ENCODE measurements at places on chromosomes 13 and 19.

DNA sequence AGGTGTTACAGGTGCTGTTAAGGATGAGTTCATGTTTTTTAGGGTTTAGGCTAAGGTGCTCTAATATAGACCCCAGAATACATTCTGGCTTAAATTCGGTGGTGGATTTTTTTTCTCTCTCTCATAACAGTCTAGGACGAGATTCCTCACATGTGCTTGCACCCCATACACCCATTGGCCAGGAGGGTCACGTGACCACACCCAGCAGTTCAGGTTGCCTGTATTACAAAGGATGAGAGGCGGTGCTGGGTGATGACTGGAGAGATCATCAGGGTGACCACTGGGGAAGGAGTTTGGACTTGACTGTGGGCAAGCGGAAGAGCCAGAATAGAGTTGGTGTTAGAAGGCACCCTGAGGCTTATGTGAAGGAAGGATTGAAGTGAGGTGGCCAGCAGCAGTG lies 27.7 kb downstream of the PPP2R1A start:
- no peak for DNase-seq

DNA sequence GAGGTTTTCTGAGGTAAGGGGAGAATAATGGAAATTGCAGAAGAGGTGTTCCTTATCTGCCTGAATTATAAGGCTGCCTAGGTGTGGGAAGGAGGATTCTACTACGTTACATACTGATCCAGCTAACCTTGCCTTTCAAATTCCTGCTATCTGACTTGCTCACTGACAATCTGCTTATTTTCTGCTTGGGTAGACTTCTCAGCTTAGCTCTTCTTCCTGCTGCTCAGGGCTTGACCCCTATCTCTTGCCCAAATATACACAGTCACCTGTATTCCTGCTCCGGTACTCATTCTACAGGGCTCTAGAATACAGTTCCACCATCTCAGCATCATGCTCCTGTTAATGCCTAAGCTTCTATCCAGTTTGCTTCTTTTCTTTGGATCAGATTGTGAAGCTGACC lies 1607.6 kb downstream of the OLFM4 start:
- DNase-seq = no peak

DNA sequence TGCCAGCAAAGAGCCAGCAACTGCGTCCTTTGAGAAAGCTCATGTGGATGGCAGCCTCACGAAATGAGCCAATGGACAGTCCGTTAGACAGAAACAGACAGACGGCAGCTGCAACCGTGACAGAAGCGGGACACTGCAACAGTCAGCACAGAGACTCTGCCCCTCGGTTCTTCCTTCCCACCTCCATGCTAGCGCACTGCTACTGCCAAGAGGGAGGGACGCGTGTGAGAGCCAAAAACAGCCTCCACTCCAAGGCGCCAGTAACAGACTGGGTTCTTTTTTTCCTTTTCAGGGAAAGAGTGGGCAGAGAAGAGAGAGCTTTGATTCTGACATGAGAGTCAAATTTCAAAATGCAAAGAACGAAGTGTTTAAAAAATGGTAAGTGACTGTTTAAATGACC lies 77.5 kb downstream of the SERP2 start:
- DNase-seq = no peak

GRCh38 chr13:44876782-44877324 lies 112.4 kb downstream of the NUFIP1 start:
- DNase-seq = no peak

GRCh38 chr19:34276614-34277013 lies 22.3 kb downstream of the GARRE1 start:
- DNase-seq = no peak

GRCh38 chr13:67726979-67727378 lies 496.8 kb upstream of the PCDH9 start:
- DNase-seq = no peak

DNA sequence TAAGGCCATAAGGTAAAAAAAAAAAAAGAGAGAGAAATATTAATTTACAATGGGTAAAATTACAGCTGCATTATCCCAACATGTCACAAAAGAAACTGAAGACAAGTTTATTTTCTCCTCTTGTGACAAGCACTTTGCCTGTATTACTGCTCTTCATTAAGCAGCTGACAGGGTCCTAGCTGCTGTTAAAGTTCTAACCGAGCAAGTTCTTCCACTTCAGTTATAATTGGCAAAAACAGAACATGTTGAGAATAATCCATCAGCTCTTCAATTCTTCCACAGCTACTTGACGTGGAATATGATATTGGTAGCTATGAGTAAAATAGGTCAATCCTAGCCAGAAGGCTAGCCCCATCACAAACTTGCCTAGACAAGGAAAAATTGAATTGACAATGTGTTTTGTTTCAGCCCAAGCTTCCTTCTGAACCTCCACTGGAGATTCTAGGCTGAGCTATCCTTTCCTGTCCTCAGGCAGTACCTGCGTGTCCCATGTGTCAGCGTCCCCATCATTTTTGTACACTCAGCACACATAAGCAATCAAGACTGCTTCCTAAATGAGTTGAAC lies 32.2 kb upstream of the DOCK9 start:
- no peak for DNase-seq

DNA sequence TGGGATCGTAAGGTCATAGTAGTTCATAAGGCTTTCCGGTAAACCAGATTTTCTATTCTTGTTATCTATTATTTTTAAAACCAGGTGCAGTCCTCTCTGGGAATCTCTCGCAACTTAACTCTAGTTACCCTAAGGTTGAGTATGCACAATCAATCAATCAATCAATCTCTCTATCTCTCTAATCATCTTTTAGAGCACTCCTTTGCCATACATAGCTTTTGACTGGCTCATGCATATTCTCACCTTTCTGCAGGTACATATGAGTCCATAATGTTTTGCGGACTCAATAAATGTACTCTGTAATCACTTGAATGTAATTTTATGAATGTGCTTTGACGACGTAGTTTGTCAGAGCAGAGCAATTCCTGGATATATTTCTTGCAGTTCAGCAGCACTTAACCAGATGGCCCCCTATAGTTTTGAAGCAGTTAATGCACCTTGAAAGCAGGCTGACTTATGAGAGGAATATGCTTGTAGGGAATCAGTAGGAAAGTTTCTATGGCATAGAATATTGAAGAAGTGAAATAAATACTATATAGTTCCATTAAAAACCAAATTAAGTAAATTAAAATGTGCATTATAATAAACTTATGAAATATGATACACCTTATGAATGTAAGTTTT lies 524.7 kb downstream of the GPC5 start:
- no peak for DNase-seq

- no peak for DNase-seq
Observed at GRCh38 chr19:7628589-7629311, 595 bp downstream of the XAB2 start.

GRCh38 chr13:58165617-58166016 lies 534.1 kb downstream of the PCDH17 start:
- no peak for DNase-seq

DNA sequence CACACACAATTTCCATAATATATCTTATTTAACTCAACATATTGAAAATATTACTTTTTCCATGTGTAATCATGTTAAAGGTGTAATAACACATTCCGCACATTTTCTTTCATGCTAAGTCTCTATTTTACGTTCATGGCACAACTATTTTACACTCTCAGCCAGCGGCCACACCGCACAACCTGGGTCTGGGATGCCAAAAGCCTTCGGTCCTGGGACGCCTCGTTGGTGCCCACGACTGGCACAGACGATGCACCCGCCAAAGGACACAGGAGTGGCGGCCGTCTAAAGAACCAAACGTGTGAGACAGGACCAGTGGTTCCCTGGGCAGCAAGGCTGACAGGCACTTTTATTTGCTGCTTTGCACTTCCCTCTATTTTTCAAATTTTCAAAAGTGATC lies 10.0 kb upstream of the PROZ start:
- DNase-seq = no peak

DNA sequence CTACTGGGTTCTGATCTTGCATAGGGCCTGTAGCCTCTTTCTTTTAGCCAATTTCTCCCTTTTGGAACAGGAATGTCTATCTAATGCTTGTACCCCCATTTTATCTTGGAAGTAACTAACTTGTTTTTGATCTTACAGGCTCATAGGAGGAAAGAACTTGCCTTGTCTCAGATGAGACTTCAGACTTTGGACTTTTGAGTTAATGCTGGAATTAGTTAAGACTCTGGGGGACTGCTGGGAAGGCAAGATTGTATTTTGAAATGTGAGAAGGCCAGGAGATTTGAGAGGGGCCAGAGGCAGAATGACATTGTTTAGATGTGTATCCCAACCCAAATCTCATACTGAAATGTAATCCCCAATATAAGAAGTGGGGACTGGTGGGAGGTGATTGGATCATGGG lies 2.5 kb upstream of the ZNF546 start:
- no peak for DNase-seq

GRCh38 chr13:45782327-45783045 lies 69.1 kb downstream of the SIAH3 start:
- no peak for DNase-seq

DNA sequence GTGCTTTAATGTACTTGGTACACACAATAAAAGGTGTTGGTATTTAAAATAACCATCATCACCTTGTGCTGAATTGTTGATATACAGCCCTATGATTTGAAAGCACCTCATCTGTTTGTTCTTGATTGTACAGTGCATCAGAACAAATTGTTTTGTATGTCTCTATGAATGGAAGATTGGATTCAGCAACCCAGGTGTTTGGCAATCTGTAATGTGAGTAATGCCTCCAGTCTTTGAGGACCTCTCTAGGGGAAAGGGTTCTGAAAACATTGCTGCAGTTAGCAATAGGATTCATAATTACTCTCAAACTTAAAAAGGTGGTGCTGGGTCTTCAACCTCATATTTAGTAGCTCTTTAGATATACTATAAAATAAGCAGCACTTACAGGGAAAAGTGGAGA lies 341.8 kb downstream of the OXGR1 start:
- no peak for DNase-seq

- DNase-seq = no peak
Observed at GRCh38 chr19:17112700-17113099, 37.1 kb downstream of the MYO9B start.

DNA sequence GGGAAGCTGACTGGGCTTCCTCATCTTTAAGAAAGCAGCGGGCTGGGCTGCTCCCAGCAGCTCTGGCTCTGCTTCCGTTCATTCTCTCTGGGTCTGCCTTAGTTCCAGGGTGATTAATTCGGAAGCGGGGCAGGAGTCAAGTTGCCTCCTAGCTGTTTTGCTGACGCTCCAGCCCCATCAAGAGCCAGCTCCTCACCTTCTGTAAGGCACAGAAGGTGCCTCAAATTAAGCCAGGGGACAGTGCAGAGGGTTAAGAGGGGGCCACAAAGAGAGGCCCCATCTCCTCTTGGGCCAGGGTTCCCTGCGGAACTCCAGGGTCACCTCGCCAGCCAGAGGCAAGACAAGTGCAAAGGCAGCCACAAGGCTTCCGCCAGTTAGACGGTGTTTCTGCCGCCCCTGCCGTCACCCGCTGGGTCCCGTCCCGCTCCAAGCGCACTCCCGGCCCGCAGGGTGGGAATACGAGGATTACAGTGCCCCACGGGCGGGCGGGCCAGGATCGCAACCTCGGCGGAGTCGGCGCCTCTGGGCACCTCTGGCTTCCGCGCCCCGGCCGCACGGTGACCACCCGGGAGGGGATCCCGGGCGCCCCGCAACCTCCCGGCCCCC lies 508 bp downstream of the SLC15A1 start:
- no peak for DNase-seq

GRCh38 chr13:36101157-36101556 lies 30.0 kb downstream of the DCLK1 start:
- DNase-seq = no peak

- DNase-seq = no peak
Observed at GRCh38 chr13:39326469-39327171, 276.4 kb downstream of the LHFPL6 start.

- no peak for DNase-seq
Observed at GRCh38 chr19:33280351-33280921, 21.9 kb downstream of the CEBPA start.

GRCh38 chr19:925087-925525 lies 729 bp upstream of the ARID3A start:
- DNase-seq = no peak

DNA sequence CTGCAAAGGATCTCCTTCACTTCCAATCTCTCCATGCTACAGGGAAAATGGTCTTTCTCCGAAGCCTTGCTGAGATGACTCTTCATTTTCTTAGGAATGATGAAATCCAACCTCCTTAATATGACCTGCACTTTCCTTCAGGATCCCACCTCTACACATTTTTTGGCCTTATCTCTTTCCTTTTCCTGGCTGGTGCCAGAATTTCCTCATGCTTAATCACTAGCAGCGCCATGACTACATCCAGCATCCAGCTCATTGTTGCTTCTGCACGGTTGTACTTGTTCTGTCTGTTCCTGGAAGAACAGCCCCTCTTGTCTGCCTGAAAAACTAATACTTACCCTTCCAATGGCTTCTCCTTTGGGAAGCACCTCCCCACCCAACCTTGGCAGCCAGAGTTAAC lies 68.4 kb downstream of the TEX26 start:
- no peak for DNase-seq

DNA sequence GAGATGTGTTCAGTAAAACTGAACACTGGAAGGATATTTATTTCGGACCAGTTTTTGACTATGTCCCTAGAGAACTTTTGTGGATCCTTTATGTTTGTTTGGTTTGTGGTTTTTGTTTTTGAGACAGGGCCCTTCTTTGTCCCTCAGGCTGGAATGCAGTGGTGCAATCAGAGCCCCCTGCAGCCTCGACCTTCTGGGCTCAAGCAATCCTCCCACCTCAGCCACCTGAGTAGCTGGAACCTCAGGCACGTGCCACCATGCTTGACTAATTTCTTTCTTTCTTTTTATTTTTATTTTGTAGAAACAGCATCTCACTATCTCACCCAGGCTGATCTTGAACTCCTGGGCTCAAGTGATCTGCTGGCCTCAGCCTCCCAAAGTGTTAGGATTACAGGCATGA lies 955 bp upstream of the ZNF709 start:
- DNase-seq = no peak

DNA sequence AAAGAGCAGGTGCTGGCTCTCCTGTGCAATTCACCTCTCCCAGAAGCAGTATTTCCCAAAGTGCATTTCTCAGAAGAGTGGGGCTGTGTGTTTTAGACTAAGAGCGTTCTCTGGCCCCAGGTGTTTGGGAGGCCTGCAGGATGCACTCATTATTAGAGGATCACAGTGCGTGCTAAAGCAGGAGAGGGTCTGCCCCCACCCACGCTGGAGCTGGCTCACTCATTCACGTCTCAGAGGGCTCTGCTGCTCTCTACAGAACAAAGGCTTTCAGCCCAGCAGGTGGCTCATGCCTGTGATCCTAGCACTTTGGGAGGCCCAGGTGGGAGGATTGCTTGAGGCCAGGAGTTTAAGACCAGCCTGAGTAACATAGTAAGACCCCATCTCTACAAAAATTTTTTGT lies 756.7 kb downstream of the UQCRFS1 start:
- DNase-seq = no peak

DNA sequence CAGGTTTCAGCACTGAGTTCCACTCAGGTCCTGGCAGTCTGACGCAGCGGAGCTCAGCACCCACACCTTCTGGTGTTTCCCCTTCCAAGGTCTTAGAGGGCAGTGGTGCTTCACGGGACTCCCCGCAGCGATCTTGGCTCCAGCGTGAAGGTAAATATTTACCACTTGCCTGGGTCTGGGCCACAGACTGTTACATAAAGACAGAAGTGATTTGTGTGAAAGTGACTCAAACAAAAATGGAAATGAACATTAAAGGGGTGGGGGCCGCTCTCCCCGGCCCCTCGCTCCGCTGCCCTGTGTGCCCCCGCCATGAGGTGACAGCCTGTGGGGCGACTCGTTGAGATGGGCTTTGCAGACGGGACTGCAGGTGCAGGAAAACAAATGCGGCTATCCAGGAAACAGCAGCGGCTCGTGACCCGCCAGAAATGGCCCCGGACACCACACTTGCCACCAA lies 55.0 kb downstream of the GGACT start:
- DNase-seq = no peak
